ENCODE measurements at places on chromosomes 2 and 18.

DNA sequence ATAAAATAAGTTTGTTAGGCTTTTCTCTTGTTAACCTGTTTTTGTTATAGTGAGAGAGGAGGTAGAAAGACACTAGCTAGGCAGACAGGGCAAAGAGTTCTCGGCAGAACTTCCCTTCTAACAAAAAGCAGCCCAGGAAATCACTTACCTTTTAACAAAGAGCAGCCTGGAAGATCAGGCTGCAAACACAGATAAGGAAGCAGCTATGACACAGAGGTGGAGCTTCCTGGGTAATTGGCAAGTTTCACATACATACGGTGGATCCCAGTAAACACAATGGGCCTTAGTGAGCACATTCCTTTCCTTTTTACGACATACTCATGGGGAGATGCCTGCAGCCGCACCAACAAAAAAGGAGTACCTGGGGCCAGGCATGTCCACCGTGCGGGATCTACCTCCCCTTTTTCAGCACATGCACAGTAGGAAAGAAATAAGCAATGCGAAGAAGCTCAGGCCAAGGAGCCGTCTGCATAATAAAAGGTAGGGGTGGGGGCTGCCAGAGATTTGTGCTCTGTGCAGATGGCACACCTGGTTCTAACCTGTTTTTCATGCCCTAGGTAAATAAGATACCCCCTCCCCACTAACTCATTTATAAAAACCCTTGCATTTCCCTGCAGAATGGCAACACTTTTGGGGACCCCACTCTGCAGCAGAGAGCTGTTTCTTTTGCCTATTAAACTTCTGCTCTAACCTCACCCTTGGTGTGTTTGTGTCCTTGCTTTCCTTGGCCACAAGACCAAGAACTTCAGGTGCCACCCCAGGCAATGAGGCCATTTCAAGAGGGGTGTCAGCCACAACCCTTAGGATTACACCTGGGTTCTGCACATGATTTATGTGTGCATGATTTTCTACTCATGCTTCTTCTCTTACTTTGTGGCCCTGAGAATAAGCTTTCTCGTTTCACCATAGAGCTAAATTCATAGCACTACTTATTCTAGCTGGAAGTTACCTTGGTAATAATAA, 26.5 kb downstream of the MDH1 start:
- DNase-seq: no peak

- no peak for DNase-seq
Measured at GRCh38 chr2:150480971-150481830, 6.3 kb downstream of the RND3 start.

GRCh38 chr2:188645986-188646385, 328.2 kb upstream of the COL3A1 start:
- DNase-seq: no peak

- no peak for DNase-seq
Measured at GRCh38 chr2:15498554-15498953, 62.6 kb downstream of the NBAS start.

DNA sequence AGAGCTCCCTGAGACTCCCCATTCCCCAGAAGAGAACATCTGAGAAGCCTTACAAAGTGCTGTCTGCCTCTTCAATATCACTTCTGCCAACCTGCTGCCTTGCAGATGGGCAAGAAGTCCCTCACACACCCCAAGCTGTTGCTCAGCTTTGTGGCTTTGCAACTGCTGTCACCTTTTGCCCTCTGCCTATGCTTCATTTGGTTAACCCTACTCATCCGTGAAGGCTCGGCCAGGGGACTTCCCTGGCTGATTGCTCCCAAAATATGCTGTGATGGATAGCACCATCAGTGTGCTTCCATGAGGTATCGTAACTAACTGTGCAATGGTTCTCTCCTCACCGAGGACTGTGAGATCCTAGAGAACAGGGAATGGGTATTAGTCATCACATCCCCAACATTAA, 88.9 kb upstream of the CYP1B1 start:
- DNase-seq: no peak

- no peak for DNase-seq
Measured at GRCh38 chr2:9303528-9304225, 97.1 kb downstream of the ASAP2 start.

GRCh38 chr2:237025090-237025865, 60.4 kb upstream of the COPS8 start:
- no peak for DNase-seq

DNA sequence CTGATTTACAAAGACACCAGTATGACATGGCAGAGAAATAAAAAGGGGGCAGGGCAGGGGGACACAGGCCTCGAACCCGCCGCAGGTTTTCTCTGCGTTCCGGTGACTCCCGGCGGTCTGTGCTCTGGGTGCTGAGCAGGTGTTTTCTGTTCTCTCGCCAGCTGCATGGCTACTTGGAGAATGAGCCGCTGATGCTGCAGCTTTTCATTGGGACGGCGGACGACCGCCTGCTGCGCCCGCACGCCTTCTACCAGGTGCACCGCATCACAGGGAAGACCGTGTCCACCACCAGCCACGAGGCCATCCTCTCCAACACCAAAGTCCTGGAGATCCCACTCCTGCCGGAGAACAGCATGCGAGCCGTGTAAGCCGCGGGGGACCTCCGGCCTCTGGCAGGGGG, 52.9 kb downstream of the NFATC1 start:
- no peak for DNase-seq

DNA sequence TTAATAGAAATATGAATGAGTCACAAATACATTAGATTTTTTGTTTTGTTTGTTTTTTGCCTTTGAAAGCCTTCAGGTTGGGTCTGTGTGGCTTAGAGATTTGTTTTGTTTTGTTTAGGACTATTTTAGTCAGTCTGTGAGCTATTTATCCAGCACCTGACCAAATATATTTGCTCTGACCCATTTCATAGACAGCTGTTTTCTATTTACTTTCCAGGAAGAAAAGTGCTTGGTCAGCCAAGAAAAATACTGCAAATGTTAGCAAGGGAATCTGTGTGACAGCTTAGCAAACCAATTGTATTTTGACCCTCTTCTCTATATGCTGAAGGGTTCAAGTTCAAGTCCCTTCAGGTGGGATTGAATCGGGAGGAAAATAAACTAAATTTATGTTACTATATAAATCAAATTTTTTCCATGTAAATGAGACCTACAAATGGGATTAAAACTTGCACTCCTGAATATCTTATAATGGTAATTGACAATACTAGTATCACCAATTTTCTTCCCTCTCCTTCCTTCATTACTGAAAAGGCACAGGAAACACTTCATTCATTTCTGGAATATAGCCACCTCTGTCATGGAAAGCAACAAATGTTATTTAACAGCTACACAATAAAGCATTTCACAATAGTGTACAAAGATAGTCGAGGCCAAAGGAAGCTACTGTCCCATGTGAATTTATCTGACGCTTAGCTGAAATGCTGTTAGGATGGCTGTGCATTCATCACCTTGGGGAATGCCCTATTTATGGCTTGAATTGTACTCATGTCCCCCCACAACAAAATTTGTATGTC, 23.1 kb upstream of the KLF7 start:
- no peak for DNase-seq

DNA sequence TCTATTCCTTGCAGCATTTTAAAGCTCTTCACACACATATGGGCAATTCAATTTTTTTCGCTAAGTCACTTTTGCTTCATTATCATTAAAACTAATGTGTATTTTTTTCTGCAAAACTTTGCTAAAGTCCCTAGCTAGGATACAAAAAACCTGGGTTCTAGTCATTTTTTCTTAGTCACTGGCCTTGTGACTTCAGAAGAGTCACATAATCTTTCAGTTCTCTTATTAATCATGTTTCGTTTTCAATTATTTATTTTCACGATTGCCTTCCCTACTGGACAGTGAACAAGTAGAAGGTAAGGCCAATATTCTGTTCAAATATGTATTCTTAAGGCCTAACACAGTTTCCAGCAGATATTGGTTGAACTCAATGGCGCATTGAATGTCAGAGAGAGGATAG, 60.9 kb upstream of the CYRIA start:
- DNase-seq: no peak

DNA sequence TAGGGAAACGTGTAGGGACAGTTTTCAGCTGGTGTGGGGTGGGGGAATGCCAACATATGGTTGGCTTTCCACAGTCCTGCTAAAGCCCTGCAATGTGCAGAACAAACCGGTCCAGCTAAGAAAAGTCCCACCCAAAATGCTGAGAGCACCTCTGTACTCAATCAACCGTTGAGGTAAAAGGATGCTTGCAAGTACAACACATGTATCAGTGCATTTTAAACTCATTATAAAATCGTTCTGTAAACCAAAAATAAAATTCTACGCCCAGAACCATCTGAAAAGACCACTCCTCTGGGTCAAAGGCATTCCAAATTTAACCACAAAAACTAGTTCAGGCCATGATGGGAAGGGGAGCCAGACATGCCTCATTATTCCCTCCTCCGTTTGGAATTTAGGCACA, 2.0 kb upstream of the TYMS start:
- DNase-seq: no peak

DNA sequence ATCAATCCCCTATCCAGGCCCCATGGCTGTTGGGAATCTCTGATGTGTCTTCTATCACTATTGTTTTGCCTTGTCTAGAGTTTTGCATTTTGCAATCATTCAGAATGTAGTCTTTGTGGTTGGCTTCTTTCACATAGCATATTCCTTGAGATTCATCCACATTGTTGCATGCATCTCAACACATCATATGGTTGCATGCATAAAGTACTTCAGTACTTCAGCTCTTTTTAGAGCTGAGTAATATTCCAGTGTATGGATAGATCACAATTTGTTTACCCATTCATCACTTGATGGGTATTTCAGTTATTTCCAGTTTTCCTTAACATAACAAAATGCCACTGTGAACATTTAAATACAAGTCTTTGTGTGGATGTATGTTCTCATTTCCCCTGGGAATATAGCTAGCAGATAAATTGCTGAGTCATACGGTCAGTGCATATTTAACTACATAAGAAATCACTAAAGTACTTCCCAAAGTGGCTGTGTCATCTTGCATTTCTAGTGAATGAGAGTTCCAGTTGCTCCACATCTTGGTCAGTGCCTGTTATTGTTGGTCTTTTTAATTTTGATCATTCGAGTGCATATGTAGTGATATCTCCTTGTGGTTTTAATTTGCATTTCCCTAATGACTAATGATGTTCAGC, 138.8 kb downstream of the BCL11A start:
- no peak for DNase-seq

GRCh38 chr2:142873831-142874287, 3.6 kb upstream of the KYNU start:
- DNase-seq: no peak

DNA sequence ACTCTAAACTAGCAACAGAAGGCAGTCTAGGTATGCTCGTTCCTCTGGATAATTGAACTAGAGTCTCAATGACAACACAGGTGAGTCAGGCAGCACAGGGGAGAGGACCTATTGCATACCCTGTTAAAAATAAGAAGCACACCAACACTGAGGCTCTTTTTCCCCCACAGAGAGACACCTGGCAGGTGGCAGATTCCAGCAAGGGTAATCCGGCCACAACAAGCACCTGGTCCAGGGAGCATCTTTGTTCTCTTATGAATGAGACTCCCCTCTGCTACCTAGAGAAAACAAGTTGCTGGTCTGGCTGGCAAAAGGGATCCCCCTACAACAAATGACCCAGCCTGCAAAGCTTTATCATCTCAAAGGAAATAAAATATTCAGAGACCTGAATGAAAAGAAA, 508.9 kb upstream of the POU3F3 start:
- no peak for DNase-seq

DNA sequence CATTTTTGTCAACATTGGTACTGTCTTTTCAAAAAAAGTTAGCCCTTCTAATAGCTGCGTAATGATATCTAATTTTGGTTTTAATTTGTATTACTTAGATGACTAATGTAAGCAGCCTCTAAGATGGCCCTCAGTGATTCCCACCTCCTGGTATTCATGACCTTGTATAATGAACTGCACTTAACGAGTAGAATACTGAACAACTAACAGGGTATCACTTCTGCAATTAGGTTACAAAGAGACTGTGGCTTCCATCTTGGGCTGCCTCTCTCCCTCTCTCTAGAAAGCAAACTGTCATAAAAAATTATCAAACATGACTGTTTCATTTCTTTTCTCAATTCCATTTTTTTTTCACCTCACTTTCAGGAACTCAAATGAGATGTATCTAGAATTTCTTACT, 120.9 kb downstream of the RNF152 start:
- no peak for DNase-seq

DNA sequence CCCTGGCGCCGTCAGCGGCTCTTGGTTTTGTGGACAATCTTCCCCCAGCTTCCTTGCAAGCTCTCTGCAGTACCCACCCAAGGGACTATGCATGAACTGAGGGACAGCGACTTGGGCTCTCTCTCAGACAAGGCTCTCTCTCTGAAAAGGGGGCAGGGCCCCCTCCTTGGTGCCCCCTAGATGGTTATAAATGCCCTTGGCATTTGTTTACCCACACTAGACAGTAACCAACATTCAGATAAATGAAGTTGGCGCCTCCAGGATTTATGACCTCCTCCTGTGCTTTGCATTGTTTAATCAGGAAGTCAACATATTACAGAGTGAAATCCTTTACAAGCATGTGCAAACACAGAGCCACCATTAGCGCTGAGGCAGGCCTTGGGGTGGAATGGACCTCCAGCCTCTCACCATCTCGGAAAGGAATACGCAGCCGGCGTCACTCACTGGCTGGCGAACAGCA, 547.4 kb upstream of the ID2 start:
- DNase-seq: no peak

- DNase-seq: no peak
Measured at GRCh38 chr2:98569915-98570314, 38.4 kb downstream of the COA5 start.

DNA sequence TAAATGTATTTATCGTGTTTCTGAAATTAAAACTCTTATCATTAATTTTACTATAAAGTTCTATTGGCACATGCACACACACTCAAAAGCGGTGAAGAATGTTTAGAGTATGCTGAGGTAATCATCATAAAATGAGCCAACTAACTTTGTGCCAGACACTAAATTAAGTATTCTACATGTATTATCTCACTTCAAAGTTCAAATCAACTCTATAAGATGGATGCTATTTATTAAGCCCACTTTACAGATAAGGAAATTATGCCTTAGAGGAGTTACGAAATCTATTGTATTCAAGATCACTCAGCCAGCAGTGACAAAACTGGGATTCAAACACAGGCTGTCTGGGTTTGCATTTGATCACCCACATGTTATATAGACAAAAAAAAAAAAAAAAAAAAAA, 24.9 kb downstream of the OLA1 start:
- no peak for DNase-seq

- DNase-seq: no peak
Measured at GRCh38 chr18:22613788-22614187, 196.1 kb upstream of the CTAGE1 start.

DNA sequence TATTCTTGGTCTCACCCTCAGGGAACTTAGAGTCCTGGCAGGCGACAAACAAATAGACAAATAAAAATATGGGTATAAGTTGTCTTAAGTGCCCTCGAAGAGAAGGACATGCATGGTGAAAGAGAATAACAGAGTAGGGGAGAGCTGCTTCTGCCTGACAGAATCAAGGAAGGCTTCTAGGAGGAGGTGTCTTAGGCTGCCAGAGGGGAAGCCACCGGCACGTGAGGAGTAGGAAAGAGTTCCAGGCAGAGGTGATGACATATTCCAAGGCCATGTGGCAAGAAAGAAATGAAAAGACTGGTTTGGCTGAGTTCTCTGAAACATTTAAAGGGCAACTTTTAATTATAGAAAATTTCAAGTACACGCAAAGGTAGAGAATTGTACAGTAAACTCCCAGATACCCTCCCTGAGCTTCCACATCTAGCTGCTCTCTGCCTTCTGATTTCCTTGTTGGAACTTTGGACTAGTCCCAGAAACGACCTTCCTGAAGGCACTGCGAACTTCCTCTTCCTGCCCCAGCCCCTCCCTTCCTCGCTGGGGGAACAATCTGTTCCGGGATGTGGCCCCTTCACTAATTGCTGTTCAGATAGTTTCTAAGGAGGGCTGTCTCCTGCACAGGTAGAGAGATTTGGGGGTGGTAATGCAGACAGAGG, 91.7 kb downstream of the DYSF start:
- DNase-seq: no peak

Data from hippocampal formation (tissue), 2 donors.